ENCODE measurements at places on chromosomes 11 and 22.

DNA sequence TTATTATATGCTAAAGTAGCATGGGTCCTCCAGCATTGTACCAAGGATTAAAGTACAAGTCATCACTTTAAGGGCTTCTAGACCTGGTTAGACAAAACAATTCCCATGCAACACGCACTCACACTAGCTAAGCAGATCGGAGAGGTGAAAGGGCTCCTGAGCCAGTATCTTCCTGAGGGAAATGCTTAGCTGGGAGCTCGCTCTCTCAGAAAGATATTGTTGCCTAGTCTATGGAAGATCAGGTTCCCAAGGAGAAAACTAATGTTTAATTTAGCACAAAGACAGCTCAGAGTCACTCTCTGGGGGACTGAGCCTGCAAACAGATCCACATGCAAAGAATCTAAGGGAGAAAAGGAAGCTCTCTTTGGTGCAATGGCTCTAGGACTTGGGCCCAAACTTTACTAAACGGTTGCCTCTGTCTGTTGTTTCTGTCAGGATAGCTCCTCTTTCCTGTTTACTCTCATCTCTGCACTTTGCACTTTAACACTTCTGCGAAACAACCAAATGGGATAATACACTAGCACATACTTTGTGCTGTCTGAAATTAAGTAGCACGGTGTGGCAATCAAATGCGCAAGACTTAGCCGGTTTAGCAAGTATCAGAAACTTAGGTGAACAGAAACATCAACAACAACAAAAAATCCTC is 10.7 kb downstream of the MAML2 start:
- no peak for DNase-seq

DNA sequence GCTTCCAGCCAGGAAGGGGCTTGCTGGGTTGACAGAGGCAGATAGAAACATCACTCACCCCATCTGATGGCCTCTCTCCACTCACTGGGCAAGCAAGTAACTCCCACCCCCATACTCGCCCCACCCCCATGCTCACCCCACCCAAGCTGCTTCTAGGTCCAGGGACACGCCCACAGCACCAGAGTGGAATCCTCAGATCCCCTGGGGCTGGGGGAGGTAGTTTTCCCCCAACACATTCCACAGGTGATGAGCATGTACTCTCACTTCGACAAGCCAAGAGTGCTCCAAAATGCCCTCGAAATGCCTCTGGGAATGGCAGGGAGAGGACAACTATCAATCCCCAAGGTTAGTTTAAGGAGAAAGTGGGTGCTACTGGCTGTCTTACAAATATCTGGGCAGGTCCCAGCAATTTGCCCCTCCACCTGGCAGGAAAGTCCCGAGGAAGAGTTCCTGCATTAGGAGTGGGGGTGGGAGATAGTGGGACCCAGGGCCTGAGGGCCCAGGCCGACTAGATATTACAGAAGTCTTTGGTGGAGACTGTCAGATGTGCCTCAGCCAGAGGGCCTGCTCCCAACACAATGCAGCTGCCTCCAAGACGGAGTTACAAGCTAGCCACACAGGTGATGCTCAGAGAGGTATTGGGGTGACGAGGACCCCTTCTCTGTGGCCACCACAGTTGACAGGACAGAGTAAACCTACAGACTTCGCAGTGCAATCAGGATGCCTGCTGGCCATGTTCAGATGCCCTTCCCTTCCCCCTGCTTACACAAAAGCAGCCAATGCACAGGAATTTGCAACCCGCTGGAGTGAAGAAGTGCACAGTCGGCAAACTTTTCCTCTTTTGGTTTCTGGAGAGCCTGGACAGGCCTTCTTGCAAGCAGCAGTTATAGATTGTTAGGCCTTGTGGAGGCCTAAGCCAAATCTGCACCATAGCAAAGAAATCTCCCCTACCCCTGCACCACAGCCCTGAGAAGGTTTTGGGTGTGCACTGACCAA is 2.9 kb upstream of the LMO1 start:
- DNase-seq = no peak

- DNase-seq = no peak
Measured at GRCh38 chr11:116861539-116861938, 24.1 kb upstream of the APOA1 start.

DNA sequence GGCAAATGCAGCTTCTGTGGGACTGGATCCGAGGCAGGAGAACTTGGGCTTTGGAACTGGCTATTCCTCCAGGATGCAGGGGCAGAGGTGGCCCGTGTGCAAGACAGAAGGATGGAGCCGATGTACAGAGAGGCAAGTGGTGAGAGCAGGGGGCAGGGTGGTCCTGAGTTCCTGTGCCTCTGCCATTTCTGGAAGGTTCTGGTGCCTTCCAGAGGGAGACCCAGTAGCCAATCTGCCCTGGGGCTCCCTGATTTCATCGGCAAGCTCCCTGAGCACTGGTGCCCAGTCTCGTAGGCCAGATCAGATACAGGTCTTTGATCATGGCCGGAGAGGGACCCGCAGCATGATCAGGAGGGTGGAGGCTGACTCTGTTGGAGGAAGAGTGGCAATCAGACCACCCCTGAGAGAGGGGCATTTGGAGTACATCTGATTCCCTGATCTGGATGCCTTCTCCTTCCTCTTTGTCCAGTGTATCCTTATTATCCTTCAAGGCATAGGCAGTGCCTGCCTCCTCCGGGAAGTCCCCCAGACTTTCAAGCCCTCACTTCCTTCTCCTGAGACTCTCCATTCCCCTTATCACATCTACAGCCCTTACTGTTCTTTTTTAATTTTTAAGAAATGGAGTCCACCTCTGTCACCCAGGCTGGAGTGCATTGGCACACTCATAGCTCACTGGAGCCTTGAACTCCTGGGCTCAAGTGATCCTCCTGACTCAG is 9.7 kb downstream of the MRGPRD start:
- DNase-seq = no peak

- DNase-seq = no peak
Measured at GRCh38 chr11:128390246-128390645, 197.1 kb downstream of the ETS1 start.

- DNase-seq = no peak
Measured at GRCh38 chr11:21933095-21933494, 259.8 kb upstream of the ANO5 start.

- no peak for DNase-seq
Measured at GRCh38 chr22:49204599-49205482, 622.8 kb downstream of the BRD1 start.

DNA sequence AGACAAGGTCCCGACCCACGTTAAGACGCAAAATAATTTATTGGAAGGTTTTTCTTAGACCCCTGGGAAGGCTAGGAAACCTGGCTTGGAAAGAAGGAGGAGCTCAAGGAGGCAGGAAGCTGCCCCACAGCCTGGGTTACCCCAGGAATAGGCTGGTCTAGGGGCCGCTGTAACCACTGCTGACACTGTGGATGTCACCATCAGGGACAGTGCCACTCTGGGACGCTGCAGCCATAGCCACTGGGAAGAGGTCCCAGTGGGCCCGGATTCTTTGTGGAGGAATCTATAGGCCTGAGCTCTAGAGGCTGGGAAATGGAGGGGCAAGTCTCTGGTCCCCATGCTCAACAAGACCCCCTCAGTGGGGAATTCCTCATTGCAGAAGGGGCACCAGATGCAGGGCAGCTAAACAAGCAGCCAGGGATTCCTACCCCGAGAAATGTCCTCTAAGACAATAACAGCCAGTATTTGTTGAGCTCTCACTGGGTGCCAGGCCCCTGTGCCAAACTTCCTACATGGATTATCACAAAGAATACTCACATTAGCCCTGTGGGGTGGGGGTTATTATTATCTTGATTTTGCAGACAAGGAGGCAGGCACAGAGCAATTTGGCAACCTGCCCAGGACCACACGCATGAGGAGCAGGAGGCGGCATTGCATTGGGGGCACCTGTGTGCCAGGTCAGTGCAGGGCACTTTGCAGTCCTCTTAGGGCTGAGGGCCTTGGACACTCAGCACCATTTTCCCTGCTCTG is 19.5 kb upstream of the CHKA start:
- DNase-seq = no peak

DNA sequence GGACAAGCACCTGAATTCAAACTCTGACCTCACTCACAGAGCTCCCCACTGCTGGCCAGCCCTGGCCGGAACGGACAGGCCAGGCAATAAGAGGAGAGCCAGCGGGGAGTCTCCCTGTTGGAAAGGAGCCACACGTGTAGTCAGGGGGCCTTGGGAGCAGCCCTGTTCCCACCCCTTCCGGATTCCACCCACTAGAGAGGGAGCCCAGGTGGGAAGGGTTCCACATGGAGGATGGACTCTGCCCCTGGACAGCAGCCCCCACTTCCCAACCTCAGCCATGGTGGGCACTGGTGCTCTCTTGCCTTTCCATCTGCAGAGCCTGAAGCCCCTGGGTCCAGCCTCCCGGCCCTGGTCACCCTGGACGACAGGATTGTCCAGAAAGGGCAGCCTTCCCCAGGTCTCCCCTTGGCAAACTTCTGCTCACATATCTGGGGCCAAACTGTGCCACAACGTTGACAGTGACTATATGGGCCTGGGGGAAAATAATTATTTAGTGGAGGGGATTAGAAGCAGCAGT is 7.5 kb upstream of the APOBEC3A start:
- no peak for DNase-seq

GRCh38 chr11:74820763-74821162 is 72.1 kb downstream of the RNF169 start:
- DNase-seq = no peak

- DNase-seq = peak; percentile 46
Measured at GRCh38 chr11:20474176-20474881, 86.8 kb downstream of the PRMT3 start.

DNA sequence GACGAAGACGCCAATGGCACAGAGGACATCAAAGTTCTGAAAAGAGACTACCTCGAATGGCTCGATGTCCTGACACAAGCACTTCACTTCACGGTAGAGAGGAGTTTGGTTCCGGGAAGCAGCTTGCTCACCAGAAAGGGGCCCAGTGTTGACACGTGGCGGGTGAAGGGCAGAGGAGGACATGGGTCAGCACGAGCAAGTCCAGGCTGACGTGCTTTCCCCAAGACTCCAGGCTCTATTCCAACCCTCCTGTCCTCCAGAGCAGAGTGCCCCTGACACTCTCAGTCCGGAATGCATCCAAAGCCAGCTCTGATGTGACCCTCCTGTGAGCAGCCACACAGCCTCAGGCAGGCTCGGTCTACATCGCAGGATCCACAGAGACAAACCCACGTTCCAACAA is 77.5 kb upstream of the BID start:
- peak; percentile 34 for DNase-seq

GRCh38 chr11:12258451-12258850 is 118.9 kb upstream of the PARVA start:
- peak; percentile 78 for DNase-seq

- DNase-seq = no peak
Measured at GRCh38 chr11:69466039-69466438, 15.4 kb upstream of the LINC01488 start.

- no peak for DNase-seq
Measured at GRCh38 chr11:93143800-93144199, 54.0 kb downstream of the SLC36A4 start.

DNA sequence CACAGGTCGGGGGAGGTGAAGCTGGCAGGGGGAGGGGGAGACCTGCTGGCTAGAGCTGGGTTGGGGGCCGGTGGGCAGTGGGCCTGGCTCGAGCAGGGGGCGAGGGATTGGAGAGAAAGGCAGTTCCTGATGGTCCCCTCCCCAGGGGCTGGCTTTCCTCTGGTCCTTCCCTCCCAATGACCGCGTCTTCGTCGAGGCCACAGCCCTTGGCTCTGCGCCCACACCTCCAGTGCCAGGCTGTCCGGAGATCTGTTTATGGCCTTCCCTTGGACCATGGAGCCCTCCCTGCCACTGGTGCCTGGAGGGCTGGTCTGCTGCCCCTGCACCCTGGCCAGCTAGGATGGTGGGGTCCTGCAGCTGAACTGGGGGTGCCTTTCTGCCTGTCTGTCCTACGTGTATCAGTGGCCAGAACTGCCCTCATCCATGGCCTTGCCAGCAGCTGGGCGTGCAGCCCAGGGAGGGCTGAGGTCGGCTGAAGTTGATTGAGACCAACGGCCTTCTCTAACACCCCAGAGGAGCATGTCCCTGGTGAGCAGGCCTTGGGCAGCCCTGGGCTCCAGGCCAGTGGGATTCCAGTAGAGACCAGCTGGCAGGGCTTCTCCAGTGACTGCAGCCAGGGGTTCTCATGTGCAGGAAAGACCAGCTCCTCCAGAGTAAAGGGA is 12.3 kb downstream of the TANGO2 start:
- DNase-seq = no peak

DNA sequence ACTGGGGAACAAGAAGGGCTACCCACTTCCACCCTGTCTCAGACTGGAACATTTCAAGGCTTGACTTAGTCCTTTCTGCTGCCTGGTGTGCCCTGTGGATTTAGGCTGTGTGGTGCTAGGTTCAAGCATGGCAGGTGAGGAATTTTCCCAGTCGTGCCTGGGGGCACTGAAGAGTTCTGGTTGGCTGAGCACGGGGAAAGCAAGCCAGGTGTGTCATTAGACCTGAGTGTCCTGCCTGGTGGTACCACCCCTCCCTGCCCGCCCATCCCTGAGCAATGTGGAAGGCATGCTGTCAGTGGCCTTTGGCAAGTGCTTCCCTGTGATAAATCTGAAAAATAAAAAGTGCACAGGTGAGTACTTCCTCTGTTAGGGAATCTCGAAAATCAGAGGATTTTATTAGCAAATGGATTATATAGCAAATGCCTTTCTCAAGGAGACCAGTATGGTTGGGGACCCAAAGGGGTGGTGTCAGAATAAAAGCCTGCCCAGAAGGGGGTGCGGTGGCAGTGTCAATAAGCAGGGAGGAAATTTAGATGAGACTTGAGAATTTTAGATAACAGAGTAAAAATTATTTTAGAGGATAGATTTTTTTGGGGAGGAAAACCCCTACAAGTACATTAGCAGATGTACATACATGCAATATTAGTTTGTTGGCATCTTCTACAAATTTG is 22.8 kb downstream of the TEAD1 start:
- peak; percentile 78 for DNase-seq

DNA sequence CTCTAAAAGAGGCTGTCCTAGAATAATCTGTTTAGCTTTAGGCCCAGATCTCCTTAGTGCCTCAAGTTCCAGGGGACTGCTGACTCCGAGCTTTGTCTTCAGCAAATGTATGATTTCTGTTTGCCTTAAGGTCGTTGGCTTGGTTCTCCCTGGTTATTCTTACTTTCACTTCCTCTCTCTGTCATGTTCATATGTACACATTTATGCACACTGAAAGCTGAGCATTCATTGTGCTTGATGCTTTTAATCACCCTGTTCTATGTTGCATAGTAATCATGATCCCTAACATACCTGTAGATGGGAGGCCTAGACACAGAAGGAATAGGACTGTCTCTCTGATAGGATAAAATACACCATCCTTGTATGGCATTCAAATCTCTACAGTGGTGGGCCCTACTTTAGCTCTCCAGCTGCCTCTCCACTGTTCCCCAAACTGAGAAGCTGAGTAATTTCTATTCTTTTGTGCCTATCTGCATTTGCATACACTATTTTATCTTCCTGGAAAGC is 7.2 kb downstream of the PPFIBP2 start:
- DNase-seq = no peak
